ENCODE measurements at places on chromosomes 6 and 20.

DNA sequence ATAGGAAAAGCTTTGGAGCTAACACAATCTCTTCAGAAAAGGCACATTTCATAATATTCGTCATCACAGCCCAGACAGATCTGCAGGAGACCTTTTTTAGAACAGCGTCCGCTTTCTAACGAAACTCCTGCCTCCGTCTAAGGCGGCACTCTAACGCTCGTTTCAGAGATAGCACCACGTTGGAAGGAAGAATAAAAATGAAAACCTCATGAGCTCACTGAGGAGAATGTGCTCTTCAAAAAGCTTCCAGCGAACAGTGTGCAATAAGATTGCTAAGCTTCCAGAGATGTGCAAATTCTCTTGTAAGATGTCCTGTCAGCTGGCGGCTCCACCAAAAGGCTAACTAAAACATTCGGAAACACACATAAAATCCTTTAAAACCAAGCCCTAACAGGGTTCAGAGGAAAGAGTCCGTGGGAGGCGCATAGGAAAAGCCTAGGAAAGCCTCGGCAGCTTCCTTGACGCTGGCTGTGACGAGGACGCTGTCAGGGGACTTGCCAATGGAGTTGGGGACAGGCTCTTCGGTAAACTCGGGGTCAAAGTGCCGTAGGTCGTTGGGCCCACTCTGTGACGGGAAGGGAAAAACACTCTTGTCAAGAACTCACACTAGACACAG lies 117.6 kb upstream of the SLC2A12 start:
- DNase-seq = no peak

- DNase-seq = peak; percentile 82
These were observed 1.3 kb downstream of the C20orf144 start for GRCh38 chr20:33663161-33664084.

DNA sequence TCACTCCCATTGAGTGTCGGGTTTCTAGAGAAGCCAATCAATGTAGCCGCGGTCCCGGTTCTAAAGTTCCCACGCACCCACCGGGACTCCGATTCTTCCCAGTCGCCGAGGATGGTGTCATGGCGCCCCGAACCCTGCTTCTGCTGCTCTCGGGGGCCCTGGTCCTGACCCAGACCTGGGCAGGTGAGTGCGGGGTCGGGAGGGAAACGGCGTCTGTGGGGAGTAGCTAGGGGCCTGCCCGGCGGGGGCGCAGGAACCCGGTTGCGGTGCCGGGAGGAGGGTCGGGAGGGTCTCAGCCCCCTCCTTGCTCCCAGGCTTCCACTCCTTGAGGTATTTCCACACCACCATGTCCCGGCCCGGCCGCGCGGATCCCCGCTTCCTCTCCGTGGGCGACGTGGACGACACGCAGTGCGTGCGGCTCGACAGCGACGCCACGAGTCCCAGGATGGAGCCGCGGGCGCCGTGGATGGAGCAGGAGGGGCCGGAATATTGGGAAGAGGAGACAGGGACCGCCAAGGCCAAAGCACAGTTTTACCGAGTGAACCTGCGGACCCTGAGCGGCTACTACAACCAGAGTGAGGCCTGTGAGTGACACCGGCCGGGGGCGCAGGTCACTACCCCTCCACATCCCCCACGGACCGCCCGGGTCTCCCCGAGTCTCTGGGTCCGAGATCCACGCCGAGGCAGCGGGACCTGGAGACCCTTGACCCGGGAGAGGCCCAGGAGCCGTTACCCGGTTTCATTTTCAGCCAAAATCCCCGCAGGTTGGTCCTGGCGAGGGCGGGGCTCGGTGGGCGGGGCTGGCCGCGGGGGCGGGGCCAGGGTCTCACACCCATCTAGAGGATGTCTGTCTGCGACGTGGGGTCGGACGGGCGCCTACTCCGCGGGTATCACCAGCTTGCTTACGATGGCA lies 35.2 kb upstream of the HLA-G start:
- peak; percentile 82 for DNase-seq

DNA sequence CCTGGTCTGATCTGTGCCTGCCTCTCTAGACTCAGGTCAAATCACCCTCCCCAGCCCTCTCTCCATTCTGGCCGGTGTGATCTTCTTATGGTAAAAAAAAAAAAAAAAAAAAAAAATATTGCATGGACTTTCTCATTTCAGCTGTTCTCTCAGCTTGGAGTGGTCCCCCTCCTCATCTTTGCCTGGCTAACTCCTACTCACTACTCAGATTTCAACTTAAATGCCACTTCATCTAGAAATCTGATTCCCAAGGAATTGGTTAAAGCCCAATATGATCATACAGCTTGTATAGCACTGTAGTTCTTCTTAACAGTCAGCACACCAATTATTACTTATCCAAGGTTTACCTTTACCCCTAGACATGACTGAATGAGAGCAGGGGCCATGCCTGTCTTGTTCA lies 105.9 kb upstream of the CARMIL1 start:
- no peak for DNase-seq

DNA sequence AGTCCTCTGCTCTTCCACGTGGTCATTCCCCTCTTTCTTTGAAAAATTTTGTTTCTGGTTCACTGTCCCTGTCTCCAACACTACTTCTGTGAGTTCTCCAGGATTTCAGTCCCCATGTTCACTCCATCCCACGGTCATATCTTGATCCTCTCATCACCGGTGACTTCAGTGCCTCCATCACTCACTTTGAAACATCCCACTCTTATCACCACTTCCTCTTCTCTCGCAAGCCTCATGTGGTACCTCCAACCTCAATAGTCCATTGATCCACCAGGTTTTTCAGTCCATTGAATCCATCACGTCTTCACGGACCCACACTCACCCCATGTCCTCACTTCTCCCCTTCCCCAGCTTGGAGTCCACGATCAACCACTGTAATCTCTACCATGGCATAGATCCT lies 64.8 kb downstream of the CARMIL1 start:
- DNase-seq = no peak

GRCh38 chr20:8039042-8039441 lies 19.5 kb upstream of the TMX4 start:
- DNase-seq = no peak

GRCh38 chr20:6940048-6940447 lies 172.6 kb downstream of the BMP2 start:
- no peak for DNase-seq

- DNase-seq = no peak
These were observed 600 bp upstream of the SYNJ2 start for GRCh38 chr6:157981132-157981394.

GRCh38 chr6:108884211-108885059 lies 36.2 kb downstream of the ARMC2 start:
- no peak for DNase-seq

- no peak for DNase-seq
These were observed 1.6 kb upstream of the OGFRL1 start for GRCh38 chr6:71287038-71287437.

GRCh38 chr6:29112135-29112534 lies 4.3 kb downstream of the OR2J3 start:
- DNase-seq = no peak

DNA sequence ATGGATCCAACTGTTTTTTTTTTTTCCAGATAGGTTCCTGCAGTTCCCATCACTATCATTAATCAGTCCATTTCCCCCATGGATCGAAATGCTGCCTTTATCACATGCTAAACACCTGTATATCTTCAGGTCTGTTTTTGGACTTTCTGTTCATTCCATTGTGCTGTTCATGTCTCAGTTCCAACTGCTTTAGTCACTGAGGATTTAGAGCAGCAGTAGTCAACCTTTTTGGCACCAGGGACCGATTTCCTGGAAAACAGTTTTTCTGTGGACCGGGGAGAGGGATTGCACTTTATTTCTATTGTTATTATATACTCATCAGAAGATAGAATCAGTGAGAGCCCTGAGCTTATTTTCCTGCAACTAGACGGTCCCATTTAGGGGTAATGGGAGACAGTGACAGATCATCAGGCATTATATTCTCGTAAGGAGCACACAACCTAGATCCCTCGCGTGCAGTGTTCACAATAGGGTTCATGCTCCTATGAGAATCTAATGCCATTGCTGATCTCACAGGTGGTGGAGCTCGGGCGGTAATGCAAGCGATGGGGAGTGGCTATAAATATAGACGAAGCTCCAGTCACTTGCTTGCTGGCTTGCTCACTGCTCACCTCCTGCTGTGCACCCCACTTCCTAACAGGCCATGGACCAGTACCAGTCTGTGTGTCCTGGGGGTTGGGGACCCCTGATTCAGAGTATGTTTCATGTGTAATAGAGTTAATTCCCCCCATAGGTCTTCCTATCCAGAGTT lies 46.0 kb downstream of the CAP2 start:
- DNase-seq = no peak

DNA sequence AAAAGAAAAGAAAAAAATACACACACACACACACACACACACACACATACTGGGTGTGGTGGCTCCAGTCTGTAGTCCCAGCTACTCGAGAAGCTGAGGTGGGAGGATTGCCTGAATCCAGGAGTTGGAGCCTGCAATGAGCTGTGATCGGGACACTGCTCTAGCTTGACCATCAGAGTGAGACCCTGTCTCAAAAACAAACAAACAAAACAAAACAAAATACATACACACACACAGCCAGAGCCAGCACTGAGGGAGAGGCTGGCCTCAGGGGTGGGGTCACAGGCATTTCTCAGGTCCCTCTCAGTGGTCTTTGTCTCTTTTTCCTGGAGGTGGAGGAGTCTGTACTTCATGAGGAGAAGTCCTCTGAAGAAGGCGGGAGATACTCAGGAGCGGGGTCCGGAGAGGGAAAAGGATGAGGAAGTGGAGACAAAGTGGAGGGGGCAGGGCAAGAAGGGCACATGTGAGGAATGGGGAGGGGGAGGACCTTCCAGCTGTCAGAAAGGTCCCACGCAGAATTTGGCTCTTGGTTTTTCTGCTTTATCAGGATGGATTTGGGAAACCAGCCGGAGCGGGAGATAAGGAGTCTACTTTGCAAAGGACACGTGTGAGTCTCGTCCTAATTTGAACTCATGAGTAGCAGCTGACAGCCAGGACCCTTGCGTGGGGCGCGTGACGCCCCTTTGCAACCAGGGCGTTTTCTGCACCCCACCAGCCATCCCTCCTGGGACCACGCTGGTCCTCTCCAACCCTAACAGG lies 7.7 kb upstream of the MICB start:
- DNase-seq = no peak

DNA sequence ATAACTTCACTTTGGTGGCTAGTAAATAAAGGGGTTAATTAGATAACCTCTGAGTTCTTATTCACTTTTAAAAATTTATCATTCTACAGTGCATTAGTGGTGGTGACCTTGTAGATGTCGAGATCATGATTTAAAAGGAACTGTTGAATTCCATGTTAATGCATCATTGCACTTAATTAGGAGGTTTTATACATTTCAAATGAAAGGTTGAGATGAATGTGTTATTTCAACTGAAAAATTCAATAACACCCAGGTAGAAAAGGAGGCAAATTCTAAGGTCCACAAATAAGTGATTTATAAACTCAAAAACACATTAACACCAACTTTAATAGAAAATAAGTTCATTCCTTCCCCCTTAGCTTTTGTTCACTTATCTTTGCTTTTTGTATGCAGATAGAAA lies 58.3 kb upstream of the TMEM170B start:
- no peak for DNase-seq

DNA sequence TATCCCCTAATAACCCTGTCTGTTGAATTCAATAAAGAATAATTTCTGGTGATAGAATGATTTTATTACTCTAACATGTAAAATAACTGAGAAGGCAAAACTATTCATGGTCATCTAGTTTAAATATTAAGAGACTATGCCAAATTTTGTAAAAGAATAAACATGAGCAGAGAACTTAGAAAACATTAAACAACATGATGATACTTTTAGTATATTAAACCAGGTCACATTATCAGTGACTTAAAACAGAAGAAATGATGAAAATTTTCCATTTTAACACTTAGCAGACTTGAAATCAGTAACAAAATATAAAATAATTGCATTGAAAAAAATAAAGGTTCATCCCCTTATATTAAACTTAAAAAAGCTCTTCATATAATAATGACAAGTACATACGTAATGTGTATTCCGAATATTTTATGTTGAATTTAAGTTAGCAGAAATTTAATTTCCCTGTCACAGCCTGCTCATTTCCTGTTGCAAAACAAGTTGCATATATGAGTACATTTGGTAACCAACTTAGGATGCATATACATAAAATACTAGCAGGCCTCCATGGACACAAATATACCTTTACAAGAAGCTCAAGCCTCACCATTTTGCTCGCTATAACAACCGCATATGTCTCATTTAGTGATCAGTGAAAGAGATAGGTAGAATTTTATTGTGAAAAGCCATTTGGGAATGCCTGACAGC lies 40.6 kb downstream of the DTNBP1 start:
- no peak for DNase-seq

GRCh38 chr6:40915165-40915564 lies 123.9 kb downstream of the UNC5CL start:
- DNase-seq = no peak

DNA sequence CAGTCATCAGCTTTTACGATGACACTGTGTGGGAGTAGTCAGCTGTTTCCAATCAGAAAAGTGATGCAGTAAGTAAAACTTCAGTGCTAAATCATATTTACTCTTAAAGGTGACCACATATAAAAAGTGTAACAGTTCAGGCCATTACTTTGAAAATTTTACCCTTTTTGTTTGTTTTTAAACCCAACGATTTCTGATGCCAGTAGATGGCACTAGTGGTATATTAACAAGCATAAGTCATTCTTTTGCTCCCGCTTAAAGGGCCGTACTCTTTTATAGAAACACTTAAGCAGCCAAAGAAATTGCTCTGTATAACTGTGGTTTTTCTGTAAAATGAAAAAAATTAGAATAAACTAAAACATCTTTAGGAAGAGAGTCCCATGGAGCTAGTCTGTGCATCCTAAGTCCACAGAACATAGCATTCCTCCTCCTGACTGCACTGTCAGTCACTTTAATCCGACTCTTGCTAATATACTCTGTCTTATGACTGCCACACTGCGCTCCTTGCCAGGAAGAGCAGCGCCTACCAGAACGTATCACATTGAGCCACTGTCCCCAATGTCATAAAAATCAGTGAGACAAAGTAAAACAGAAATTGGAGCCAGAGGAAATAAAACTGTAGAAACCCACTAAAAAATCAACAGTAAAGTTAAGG lies 25.0 kb downstream of the HEBP2 start:
- DNase-seq = no peak

DNA sequence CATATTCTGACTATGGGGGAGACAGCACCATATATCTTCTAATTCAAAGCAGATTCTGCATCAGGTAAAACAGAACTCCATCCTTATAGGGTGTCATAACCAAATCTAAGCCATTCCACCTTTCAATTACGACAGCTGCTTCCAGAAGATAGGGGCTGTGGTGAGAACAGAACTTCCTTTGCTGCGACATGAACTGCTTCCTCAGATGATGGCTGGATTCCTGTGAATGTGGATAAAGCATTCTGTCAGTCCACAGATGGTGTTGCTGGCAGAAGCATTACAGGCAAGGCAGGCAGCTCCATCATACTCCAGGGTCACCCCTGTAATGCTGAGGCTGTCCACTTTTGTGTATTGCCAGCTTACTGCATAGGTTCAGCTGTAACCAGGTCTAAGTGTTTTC lies 172.1 kb upstream of the PROKR2 start:
- DNase-seq = no peak

All from activated T-cell treated with anti-CD3 and anti-CD28 coated beads, Interleukin-2, amount 50 U/mL, for 1 hour (primary cell).